Activated gamma-delta T cell (primary cell): ENCODE measurements at places on chromosomes 12 and 14.

GRCh38 chr14:101102875-101103274 is 199.4 kb upstream of the RTL1 start:
- no peak for DNase-seq

GRCh38 chr12:98002887-98003493 is 512.4 kb upstream of the TMPO start:
- DNase-seq: no peak

DNA sequence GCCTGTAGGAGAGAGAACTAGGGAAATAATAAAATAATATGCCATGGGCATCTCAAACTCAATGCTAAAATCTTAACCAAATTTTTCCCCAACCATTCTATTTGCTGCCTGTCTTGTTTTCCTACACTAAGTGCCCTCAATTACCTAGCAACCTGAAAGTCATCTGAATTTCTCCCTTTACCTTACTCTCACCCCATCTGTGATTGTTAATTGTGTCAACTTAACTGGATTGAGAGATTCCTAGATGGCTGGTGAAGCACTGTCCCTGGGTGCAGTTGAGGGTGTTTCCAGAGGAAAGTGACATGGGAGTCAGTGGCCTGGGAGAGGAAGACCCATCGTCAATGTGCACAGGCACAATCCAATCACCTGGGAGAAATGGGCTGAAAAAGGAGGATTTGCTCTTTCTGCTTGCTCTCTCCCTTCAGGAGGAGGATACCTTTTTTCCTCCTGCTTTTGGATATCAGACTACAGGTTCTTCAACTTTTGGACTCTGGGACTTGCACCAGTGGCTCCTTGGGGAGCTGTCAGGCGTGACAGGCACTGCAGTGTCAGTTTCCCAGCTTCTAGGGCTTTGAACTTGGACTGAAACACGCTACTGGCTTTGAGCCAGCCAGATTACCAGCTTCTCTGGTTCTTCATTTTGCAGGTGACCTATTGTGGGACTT is 100.1 kb downstream of the PPP1R12A start:
- DNase-seq: no peak

DNA sequence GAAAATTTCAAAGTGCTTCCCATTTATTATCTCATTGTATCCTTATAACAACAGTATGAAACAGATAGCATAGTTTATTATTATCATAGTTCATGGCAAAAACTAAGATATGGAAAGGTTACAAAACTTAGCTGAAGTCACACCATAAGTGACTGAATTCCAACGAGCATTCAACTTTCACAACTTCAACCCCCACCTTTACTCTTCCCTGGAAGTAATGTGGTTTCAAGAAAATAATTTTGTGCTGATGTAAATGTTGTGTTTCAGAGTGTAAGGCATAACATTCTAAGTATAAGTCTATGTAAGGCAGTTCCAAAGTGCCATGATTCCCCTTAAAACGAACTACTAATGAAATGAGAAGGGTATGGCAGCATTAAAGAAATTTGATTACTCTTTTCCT is 454.5 kb downstream of the BCAT1 start:
- DNase-seq: no peak

DNA sequence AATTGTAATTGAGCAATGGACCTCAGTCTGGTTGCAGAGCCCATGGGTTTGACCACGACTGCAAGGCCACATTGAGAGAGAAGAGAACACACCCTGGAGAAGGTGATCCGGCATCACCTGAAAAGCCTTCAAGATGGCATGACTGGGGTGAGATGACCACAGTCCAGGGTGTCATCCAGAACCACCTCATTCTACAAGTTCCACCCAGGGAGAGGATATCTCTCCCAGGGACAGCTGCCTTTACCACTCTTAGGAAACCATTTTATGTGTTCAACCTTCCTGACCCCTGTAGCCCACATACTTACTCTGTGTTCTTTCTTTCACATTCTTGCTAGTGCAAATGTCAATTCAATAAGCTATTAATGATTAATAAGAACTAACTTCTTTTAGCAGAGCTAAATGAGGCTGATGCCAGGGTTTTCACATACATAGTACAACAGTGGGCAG is 43.4 kb upstream of the CPM start:
- no peak for DNase-seq

- no peak for DNase-seq
Observed at GRCh38 chr14:33532553-33532952, 418.3 kb downstream of the EGLN3 start.

DNA sequence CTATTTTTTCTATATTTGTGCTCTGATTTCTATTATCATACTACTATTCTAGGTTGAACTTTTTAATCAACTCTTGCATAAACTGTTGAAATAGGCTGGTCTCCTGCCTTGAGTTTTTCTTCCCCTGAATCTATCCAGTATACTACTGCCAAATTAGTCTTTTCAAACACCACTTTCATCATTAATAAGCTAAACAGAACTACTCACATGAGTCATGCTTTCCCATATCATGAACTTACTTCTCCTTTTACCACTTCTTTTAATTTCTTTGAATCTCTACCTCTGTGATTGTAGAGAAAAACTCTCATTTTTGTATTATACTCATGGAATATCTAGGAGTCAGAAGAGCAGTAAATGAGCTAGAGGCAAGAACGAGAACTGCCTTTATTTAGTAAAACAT is 340.3 kb upstream of the PDE3A start:
- DNase-seq: no peak

DNA sequence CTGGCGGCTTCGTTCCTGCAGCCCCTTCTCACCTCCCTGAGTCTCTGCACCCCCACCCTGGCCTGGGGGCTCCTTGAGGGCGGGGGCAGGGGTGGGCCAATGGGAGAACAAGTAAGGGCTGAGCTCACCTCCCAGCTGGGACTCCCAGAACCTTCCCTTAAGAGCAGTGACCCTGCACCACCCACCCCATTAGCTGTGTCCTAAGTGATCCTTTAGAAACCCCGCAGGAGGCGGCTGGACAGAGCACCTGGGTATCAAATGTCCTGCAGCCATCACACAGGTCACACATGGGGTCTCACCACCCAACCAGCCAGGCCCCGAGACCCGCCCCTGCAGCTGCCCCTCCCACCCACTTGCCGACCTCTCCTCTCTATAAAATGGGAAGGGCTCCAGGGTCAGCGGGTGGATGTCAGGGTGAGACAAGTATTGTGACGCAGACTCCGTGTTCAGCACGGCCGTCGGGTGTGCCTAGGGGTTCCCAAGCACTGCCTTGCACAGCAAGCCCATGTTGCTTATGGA is 151.2 kb upstream of the C14orf180 start:
- DNase-seq: no peak

DNA sequence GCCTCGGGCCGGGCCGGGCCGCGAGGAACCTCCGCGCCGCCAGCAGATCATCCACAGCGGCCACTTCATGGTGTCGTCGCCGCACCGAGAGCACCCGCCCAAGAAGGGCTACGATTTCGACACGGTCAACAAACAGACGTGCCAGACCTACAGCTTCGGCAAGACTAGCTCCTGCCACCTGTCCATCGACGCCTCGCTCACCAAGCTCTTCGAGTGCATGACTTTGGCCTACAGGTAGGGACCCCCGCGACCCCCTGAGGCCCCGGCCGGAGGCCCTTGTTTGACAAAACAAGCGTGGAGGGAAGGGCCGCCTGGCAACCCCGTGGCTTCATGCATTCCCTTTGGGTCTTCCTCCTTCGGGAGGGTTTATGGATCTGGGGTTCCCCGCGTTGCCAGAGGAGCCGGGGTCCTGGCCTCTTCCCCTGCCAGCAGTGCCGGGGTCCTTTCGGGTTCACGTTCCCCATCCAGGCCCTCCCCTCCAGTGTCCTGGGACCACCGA is 526 bp downstream of the MLXIP start:
- DNase-seq: no peak

GRCh38 chr14:69529563-69529962 is 45.0 kb downstream of the PLEKHD1 start:
- DNase-seq: no peak

DNA sequence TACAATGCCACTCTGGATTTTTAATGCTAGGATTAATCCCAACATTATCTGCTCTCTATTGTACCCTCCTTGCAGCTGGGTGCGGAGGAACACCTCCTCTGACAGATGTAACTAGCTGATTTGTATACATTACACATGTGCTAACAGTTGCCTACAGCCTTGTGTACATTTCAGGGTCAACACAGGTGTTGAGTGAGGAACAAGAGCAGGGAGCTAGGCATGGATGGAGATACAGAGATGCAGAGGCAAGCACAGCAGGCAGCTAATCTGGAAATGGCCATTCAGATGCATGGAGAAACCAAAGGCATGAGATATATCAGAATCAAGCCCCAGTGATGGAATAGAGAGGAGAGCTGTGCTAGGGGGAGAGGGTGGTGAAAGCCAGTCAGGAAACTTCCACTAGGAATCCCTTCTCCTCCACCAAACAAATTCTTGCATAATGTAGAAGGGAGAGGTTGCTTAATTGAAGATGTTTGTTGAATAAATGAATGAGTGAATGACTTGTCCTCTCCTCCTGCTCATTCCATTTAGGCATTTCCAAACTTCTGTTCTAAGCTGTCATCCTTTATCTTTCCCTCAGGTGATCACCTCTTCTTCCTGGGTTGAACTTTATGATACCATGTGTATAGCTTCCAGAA is 313.2 kb downstream of the ATP23 start:
- no peak for DNase-seq

DNA sequence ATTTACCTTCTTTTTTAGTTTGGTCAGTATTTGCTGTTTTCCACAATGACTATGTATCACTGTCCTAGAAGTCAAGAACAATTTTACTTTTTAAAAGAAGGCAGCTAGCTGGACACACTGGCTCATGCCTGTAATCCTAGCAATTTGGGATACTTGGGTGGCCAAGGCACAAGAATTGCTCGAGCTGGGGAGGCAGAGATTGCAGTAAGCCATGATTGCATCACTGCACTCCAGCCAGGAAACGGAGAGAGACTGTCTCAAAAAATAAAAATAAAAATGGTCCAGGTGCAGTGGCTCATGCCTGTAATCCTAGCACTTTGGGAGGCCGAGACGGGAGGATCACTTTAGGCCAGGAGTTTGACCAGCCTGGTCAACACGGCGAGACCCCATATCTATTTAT is 28.3 kb downstream of the MDM1 start:
- no peak for DNase-seq

- DNase-seq: no peak
Observed at GRCh38 chr14:71701990-71702389, 230.2 kb upstream of the RGS6 start.

DNA sequence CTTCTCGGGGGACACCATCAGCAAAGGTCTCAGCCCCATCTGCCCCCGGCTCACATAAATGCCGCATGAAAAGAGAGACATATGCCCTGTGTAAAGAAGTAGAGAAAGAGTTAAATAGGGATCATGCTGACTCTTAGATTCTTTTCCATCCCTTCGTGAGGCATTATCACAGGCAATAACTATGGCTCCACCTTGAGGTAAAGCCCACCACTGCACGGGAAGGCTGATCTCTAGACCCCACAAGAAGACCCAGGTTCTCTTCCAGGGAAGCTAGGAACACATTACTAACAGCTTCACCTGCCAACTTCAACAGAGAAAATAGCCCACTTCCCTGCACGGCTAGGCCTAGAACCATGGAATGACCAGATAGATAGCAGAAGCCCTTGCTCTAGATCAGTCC is 14.1 kb upstream of the NOP2 start:
- DNase-seq: no peak

DNA sequence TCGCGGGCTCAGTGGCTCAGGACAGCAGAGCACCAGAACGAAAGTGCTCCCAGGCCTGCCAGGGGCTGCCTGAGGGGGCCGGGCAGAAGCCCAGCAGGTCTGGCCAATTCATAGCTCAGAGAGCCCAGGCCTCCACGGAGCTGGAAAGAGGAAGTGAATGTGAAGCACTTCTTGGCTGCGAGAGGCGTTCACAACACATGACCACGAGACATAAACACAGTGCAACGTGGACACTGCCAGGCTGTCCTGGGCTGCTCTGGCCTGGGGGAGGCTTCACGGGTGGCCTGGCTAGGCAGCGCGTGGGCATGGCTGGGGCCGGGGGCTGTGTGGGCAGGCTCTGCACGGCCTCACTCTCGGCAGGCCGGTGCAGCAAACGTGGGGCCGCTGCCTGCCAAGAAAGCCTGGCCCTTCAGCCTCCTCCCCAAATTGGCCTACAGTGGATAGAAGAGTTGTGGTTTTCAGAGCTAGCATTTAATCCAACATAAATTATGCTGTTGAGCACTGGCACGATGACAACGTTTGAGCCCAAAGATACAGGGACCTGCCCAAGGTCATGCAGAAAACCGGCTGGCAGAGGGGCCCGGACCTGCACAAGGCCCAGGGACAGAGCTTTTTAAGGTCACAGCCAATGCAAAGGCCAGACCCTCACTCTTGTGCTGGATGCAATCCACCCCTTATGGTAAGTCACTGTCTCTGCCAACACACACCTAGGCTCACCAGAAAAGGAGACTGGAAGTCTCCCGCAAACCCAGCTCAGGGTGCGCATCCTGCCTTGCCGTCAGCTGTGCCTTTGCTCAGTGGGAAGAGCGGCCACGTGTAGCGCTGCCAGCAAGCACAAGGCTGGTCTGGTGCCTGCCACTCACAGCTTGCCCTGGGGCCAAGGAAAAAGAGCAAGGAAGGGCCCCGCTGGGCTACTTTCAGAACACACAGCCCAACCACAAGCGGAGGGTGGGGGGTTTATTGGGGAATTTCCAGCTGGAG is 8.6 kb downstream of the SLC25A29 start:
- DNase-seq: no peak

GRCh38 chr12:47740606-47741339 is 15.5 kb upstream of the ENDOU start:
- no peak for DNase-seq

GRCh38 chr12:94819011-94819410 is 168.7 kb upstream of the TMCC3 start:
- DNase-seq: no peak

DNA sequence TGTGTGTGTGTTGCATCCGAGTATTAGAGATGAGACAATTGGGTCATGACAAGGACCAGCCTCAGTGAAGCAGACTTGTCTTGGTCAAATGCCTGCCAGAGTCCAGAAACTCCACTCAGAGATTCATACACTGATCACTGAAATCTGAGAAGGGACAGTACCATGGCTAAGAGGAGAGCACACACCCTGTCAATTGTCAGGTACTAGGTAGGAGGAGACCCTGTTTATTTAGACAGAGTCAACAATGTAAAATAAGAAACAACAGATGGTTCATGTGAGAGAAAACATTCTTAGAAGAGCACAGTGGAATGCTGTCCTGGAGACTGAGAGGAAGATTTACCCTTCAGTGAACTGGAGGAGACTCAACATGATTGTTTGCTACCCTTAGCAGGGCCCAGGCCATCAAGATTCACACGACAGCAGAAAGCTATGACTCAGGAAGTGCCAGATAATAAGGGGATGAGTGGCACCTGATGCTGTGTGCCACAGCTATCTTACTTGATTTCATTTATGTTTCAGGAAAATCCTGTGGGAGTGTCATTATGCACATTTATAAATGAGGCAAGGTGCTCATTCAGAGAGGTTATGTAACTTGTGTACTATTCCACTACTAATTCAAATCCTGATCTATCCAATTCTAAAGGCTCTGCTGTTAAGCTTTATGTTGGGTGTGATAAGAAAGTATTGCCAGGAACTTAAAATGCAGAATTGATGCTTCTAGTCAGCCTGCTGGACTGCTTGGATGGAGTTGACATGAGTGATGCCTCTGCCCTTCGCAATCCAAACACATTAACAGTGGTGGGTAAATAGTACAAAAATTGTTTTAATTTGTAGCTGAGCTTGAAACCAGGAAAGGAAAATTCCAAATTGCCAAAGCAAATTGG is 136.6 kb upstream of the NEDD1 start:
- DNase-seq: no peak
